ENCODE measurements at places on chromosomes 5 and 9.

DNA sequence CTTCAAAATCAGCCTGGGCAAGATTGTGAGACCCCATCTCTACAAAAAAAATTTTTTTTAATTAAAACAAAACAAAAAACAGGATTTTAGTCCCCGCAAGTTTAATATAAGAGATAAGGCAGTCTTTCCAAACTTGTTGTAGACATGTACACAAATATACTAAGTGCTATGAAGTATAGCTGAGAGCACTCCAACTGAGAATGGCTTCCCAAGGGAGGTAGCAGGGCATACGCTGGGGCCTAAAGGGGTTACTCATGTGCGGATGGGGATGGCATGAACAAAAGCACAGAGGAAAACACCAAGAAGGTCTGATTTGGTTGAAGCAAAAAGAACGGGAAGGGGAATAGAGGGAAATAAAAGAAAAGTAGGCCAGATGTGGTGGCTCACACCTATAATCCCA, 21.1 kb downstream of the SAR1B start:
- DNase-seq = no peak

- no peak for DNase-seq
Observed at GRCh38 chr9:6072865-6073264, 57.4 kb upstream of the RANBP6 start.

DNA sequence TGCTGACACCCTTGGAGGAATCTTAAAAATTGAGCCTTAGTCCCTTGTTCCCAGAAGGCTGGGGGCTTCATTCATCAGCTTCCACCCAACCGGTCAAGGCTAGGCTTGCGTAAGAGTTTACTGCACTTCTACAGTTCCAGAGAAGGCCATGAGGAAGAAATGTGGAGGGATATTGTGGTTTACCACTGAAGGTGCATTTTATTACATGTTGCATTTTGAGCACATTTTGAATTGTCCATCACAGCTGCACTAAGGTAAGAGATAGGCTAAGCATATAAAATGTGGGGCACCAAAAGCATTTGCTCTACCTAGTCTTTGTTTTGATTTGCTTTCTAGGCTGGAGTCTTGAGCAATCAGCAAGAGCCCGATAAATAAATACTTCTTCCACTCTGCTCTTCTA, 167.1 kb upstream of the PAPPA start:
- no peak for DNase-seq

- DNase-seq = no peak
Observed at GRCh38 chr5:2193142-2193541, 310.4 kb upstream of the IRX4 start.

DNA sequence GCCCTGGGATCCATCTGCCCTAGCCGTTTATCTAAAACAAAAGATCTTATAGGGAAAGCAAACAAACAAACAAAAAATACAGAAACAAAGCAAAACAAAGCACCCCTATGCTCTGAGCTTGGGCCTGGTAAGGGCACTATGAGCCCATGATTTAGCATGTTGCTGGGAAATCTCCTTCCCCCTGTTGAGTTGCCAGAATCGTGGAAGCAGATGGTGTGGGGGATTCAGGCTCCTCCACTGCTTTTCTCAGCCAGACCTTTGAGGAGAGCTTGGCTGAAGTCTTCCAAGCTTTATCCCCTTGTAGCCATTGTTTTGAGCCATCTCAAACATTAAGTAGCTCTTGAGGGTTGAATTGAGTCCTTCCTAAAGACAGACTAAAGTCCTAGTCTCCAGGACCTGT, 29.9 kb downstream of the TMC1 start:
- no peak for DNase-seq

DNA sequence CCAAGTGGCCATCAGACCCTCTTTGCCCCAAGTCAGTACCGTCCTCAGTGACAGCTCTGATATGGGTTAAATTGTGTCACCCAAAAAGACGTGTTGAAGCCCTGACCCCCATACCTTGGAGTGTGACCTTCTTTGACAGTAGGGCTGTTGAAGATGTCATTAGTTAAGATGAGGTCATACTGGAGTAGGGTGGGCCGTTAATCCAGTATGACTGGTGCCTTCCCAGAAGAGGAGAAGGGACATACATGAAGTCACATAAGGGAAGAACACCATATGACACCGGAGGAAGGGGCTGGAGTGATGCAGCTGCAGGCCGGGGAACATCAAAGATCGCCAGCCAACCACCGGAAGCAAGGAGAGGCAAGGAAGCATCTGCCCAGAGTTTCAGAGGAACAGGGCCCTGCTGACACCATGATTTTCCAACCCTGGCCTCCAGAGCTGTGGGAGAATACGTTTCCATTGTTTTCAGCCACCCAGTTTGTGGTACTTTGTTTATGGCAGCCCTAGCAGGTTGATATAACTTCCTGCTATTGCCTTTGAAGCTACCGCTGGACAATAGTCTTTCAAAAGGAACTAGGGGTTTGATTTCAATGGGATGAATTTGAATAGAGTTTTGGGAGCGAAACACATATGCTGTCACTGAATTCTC, 36.4 kb upstream of the CPEB4 start:
- DNase-seq = no peak

DNA sequence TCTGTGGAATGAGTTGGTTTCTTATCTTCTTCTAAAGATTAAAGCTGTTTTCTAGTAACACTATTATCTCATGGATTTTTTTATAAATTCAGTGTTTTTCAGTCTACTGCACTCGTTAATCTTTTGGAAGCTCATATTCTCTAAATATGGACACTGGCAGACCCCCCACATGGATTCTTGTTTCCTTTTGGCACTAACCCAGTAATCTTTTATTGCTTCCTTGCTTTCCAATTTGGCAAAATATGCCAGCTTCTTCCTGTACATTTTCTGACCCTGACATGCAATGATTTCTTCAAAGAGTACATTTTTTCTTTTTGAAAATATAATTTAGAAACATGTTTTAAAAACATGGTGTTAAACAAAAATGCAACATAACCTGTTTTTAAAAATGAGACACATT, 474.2 kb upstream of the FTMT start:
- no peak for DNase-seq

- no peak for DNase-seq
Observed at GRCh38 chr5:119174578-119175163, 103.8 kb downstream of the DMXL1 start.

DNA sequence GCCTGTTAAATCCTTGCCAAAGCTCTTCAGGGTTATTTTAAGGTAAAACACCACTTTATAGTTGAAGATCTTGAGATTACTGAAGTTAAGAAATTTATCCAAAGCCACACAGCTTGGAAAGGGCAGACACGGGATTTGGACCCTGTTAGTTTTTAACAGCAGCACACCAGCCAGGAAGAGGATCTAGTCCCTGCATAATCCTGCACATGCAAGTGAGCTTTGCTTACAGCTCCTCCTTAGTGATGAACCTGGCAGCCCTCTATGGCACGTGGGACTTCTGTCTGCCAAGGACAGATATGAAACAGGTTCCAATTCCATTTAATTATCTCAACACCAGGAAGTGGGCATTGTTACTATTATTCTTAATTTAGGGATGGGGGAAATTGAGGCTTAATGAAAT, 108.7 kb downstream of the TRIM32 start:
- DNase-seq = no peak

DNA sequence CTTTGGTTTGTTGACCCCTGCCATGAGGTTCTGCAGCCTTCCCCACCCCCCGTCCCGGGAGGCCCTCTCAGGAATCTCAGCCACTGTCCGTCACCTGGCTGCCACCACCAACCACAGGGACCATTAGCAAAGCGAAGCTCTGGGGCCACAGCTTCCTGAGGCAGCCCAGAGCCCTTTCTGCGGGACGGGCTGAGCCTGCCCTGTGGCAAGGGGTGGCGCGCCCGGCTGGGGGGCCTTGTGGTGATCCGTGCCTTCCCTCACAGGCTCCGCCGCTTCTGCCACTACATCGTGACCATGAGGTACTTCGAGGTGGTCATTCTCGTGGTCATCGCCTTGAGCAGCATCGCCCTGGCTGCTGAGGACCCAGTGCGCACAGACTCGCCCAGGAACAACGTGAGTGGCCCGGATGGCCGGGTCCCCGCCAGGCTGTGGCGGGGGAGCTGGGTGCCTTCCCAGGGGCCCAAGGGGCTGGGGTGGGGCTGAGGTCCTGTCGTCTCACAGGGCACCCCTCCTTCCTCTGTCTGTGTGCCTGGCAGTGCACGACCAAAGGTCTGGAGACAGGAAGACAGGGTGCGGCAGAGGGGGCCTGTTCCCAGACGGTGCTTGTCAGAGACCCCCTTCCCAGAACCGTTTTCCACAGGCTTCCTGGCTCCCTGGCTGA, 169.2 kb downstream of the CACNA1B start:
- no peak for DNase-seq

- DNase-seq = no peak
Observed at GRCh38 chr5:54298947-54299346, 11.4 kb downstream of the ARL15 start.

DNA sequence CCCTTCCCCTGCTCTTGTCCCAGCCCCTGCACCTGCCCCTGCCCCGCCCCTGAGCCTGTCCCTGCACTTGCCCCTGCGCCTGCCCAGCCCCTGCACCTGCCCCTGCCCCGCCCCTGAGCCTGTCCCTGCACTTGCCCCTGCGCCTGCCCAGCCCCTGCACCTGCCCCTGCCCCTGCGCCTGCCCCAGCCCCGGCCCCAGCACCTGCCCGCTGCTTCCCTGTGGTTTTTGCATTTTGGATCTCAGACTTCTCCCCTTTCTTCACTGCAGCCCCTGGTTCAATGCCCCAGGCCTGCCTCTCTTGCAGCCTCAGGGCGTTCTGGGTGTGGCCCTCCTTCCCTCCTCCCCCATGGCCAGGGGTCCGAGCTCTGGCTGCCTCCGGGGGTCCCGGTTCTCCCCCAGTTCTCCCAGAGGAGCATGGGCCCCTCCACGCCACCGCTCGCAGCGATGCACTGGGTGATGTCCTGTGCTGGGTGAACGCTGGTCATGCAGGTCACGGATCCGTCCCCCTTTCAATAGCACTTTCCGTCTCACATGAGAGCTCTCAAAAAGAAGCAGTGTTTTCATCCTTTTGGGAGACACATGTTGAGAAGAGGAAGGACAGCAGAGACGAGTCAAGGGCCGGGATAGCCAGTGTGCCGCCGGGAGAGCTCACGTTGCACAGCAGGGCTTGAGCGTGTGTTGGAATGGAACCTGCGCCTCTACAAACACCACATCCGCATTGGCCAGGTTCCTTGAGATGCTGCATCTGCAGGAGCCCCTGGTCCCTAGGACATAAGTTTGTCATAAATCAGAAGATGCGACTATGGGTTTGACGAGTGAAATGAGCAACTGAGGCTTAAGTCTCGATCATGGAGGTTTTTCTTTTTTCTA, 44.0 kb upstream of the IRX4 start:
- no peak for DNase-seq

DNA sequence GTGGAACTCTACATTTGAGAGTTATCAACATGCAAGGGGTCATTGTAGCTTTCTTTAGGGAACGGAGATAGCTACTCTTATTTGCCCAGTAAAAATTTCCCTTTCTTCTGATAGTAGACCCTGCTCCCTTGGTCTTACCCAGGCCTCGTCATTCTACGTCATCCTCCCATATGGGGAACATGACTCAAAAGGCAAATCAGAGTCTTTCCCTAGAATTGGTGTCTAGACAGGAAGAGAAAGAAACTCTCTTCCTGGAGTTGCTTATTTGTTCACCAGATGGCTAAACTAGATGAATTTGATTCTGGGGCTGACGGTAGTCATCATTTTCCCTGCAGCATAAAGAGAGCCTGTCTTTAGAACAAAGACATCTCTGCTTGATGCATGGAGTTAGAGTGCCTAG, 12.2 kb upstream of the SLC38A9 start:
- no peak for DNase-seq

GRCh38 chr5:38872826-38873225, 27.0 kb downstream of the OSMR start:
- no peak for DNase-seq

DNA sequence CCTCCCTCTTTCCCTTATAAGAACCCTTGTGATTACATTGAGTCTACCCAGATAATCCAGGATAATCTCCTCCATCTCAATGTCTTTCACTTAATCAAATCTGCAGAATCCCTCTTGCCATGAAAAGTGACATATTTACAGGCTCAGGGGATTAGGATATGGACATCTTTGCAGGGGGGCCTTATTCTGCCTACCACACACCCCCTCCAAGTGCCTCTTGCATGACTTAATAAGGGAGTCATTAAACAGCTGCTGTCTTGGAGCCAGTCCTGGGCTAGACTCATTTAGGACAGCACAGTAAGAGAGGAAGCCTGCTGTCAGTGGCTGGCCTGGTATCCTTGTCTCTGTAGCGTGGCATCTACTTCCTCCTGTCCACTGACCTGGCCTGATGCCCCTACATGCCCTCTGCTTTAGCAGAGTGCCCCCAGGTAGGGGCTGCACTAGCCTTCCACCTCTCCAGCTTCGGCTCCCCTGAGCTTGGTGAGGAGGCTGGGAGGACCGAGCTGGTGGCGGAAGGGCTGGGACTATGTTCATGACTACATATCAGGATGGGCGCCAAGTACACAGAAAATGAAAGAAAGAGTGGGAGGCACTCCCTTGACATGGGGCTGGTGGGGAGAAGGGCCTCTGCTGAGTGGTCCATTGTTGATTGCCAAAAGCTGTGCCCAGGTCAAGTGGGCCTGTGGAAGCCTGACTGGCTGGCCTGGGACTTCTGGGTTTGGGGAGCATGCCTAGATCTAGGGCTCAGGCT, 17.2 kb downstream of the ENHO start:
- no peak for DNase-seq

- no peak for DNase-seq
Observed at GRCh38 chr5:164296603-164297080, 791.2 kb downstream of the MAT2B start.

DNA sequence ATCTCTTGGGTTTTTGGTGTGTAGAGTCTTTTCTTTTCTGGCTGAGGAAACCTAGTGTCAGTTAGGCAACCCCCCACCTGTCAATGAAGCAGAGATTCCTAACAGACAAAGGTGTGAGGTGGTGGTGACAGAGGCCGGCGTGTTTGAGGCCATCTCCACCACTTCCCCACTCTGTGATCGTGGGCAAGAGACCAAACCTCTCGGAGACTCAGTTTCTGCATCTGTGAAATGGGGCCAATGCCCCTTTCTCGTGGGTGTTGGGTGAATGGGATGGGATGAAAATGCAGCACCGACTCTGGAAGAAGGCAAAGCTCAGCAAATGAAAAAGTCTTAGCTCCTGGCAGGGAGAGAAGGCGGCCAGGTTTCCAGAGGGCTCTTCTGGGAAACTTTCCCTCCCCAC, 807 bp downstream of the FAM163B start:
- no peak for DNase-seq

DNA sequence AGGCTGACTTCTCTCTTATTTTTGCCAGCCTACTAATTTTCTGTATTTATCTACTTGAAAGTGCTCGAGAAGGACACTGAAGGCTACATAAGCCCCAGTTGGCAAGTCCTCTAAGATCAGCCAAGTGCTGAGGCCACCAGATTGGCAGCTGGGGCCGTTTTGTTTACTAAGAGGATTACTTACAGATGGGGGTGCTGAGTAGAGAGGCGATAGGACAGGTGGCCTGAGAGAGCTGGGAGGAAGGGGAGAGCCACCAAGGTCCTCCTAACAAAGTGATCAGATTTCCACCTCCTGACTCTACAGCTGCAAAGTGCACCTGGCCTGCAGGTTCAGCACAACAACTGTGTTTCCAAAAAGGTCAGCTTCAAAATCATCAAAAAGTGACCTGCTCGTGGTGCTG, 32.9 kb downstream of the FRMD3 start:
- no peak for DNase-seq
